ENCODE measurements at places on chromosomes 7 and 10.

DNA sequence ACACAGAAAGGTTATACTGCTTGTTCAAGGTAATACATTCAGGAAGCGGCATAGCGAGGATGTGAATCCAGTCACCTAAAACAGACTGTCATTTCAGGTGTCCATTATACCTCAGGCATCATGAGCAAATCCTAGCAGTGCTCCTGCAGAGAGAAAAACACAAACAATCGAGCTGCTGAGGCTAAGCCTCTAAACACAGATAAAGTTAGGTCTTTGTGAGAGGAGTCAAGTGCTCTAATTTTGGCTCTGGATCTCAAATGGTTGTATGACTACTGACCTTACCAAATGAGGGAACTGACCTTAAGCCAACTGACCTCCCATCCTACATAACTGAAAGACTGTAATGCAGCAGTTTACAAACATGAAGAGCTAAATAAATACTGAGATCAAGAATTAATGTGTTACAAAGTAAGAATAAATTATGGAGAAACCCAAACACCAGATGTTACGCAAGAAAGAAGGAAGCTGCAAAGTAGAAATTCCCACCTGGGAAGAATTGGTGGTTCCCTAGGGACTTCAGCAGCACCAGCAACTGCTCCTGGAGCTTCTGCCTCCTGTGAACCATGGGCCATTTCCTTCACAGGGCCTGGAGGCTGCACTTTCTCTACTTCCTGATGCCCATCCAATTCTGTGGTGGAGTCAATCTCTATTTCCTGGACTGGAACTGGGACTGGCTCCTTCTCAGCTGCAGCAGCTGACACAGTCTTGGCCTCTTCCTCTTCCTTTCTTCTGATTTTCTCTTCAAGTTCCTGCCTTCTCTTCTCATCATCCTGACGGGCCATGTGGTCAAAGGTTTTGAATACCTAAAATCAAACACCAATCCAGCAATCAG is 5.8 kb downstream of the NUDCD3 start:
- no peak for DNase-seq

DNA sequence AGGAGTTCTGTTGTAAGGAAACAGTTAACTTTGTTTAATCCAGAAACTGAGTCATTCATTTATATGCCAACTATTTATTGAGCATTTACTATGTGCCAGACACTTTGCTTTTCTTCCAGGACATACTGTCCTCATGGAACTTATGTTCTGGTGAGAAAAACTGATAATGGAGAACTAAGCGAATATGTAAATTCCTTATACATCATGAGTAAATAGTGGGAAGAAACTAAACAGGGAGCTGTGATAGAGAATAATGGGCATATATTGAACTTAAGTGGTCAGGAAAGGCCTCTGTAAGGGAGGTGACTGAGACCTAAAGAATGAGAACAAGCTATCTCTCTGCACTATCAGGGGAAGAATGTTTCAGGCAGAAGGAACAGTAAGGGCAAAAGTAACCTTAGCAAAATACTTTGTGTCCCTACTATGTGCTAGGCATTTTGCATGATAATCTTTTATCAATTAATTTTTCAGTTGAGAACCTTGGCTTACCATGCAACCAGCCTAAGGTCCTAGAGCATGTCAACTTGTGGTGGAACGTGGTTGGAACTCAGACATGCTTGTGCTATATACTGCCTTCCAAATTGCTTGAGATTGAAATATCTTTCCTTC is 45.4 kb downstream of the ST7 start:
- DNase-seq, result no peak

DNA sequence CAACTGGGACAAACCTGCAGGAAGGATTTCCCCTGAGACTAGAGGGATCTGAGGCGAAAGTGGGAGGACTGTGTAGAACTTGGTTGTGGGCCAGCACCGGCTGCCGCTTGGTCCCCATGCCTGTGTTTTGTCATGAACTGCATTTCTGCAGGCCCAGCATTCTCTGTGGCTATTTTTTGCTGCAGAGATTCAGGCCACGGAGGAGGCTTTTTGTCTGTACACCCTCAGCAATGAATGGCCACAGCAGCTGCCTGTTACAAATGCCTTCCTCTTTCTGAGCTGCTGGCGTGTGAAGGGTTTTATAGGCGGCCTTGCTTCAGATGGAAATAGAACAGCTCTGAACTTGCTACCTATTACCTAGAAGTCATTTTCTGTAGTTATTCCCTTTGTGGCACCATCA is 164.4 kb downstream of the SH2D4B start:
- DNase-seq, result no peak

DNA sequence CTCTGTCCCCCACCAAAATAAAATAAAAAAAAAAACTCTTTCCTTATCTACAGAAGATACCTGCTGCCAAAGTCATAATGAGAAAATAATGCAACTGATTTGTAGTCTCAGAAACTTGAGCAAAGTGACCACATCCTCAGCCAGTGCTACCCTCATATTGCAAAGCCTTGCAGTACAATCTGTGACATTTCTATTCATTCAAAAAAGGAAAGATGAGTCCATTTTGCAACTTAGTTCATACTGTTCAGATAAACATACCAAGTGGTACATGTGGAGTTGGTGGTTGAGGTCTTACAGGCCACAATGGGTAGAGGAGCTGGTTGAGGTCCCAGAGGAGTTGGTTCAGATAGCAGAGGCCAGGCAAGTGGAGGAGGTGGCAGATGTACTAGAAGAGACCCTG is 6.5 kb upstream of the EIF5AL1 start:
- no peak for DNase-seq

GRCh38 chr10:1184541-1185430 is 128.6 kb downstream of the WDR37 start:
- no peak for DNase-seq

DNA sequence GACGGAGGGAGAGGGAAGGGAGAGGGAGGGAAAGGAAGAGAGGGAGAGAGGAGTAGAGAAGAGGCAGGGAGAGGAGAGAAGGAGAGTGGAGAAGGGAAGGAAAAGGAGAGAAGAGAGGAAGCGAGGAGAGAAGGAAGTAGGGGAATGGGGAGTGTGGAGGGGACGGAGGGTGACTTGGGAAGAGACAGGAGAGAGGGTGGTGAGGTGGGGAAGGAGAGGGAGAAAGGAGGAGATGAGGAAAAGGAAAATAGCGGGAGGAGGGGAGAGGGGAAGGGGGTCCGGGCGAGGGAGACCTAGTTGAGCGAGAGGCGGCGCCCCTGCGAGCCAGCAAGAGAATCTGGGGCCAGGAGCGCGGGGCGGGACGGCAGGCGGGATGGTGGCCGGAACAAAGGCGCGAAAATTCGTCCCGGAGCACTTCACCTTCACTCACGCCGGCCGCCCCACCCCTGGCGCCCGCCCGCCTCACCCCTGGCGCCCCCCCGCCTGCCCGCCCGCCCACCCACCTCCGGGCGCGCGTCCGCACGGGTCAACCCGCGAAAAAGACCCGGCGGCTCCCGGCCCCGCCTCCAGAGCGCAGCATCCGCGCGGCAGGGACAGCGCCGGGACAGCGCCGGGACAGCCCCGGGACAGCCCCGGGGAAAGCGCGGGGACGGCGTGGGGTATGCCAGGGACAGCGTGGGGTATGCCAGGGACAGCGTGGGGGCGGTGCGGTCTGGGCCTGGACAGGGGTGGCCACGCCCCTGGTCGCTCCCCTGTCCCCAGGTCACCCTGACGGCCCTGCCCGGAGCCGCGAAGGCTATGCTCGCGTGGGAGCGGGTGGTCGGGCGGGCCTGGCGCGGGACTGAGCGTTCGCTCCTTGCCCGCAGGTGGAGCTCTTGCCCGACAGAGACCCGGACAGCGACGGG is 4.2 kb downstream of the VSTM2A start:
- DNase-seq, result no peak

DNA sequence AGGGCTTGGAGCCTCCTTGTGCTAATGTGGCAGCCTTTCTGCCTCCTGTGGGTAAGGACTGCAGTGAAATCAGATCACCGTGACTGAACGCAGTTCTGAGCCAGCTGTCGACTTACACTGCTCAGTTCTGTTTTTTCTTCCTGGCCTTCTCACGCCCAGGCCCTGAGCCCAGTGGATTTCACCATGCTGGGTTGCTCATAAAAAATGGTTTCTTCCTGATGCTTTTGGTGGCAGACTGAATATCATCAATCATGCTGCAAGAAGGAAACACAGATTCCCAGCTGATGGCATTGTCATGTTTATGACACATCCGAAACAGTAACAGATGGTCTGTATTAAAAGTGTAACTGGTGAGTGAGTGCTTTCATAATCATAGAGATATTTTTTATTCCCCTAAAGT is 389.6 kb downstream of the GALNT17 start:
- DNase-seq, result no peak

DNA sequence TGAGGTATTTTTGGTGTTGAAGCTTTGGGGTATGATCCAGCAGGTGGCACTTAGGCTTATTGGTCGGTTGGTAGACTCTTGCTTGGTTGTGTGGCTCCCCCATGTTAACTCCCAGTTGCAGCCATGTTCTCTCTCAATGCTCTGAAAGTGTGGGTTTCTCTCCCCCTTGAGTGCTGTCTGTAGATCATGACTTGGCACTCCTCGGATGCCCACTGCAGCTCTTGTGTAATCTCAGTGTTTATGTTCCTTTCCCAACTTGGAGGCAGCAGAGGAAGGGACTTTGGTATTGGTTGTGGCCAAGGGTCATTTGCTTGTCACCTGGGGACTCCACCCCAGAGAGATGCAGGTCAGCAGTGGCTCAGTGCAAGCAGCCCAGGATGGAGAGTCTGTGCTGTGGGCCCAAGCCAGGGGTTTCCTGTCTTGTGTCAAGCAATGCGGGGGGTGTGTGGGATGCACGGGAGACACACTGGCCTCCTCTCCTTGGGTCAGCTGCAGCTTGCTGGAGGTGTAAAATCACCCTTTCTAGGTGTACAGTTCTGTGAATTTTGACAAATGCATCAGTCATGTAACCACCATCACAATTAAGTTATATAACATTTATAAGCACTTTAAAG is 36.9 kb downstream of the PIK3CG start:
- peak; percentile 26 for DNase-seq

- DNase-seq, result peak; percentile 9
These were observed 31.9 kb downstream of the FAM107B start for GRCh38 chr10:14742815-14743214.

DNA sequence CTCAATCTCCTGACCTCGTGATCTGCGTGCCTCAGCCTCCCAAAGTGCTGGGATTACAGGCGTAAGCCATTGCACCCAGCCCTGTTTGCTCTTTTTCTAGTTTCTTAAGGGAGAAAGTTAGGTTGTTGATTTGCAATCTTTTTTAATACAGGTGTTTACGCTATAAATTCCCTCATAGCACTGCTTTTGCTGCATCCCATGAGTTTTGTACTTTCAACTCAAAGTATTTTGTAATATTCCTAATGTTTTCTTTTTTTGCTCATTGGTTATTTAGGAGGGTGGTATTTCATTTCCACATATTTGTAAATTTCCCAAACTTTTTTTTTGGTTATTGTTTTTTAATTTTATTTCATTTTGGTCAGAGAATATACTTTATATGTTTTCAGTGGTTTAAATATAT is 11.6 kb downstream of the TPST1 start:
- DNase-seq, result no peak

DNA sequence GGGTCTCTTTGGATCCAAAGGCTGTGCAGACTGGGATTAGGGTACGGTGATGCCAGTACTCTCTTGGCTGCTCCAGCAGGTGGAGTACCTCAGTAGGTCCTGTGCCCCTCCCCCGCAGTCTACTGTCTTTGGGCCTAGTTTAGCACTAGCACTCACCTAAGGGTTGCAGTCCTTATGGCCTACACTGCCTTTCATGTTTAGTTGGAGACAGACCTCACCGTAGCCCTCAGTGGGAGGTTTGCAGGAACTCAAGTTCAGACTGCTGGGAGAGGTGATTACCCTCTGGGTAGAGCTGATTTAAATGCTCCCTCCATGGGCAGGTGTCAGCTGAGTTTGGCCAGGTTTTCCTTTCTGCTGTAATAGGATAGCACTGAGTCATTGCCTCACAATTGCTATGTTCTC is 210.8 kb upstream of the TMEM196 start:
- peak; percentile 3 for DNase-seq

DNA sequence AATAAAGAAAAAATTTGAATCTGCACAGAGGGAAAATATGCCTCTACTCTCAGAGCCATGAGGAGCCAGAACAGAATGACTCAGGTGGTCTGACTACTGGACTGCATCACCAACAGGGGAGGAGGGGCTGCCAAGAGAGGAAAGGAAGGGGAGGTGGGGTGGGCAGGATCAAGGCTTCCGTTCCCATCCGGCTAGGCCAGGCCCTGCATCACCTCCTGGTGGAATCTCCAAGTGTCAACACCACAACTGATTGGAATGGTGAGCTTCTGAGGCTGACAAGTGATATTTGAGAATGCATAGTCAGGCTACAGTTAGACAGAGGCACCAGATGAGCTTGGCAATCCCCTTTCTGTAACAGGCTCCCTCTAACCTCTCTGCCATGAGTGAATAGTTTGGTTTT is 10.4 kb upstream of the GPR26 start:
- DNase-seq, result no peak

GRCh38 chr7:158161194-158161593 is 426.4 kb downstream of the PTPRN2 start:
- no peak for DNase-seq

DNA sequence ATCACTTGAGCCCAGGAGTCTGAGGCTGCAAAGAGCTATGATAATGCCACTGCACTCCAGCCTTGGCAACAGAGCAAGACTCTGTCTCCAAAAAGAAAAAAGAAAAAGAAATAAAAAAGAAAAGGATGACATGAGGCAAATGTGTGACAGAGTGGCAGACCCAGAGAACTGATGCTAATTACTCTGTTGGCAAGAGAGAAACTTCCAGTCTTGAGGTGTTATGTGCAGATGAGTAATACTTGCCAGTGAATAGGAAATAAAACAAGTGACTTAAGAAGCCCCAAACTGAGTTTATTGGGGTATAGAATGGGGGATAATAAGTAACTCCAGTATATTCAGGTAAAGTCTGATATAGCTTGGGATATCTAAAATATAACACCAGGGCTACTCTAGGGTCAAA is 9.5 kb upstream of the ANXA7 start:
- no peak for DNase-seq

DNA sequence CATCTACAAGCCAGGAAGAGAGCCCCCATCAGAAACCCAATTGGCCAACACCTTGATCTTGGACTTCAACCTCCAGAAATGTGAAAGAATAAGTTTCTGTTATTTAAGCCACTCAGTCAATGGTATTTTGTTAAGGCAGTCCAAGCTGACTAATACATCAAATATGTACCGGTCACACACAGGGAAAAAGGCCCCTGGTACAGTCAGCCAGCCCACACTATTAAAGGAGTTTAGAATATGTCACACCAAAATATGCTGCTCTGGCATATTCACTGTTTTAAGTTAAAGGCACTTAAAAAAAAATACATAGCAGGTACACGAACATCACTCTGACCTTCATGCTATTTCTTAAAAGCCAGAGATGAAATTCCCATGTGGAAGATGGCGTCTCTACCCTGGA is 15.2 kb upstream of the CDCA7L start:
- no peak for DNase-seq

DNA sequence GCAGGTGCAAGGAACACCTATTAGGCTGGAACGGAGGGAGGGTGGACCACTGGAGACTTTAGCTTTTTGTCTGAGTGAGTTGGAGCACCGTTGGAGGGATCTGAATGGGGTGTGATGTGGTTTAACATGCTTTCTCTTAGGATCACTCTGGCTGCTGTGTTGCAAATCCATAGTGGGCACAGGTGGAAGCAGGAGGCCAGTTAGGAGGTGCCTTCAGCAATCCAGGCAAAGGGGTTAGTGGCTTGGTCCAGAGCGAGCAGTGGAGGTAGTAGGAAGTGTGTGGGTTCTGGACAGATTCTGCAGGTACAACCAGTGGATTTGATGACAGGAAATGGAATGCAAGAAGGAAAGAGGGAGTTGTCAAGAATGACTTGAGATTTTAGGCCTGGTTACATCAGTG is 95.0 kb downstream of the MMRN2 start:
- DNase-seq, result no peak

All from CD14-positive monocyte (primary cell).